ENCODE measurements at places on chromosomes 6 and 20.

DNA sequence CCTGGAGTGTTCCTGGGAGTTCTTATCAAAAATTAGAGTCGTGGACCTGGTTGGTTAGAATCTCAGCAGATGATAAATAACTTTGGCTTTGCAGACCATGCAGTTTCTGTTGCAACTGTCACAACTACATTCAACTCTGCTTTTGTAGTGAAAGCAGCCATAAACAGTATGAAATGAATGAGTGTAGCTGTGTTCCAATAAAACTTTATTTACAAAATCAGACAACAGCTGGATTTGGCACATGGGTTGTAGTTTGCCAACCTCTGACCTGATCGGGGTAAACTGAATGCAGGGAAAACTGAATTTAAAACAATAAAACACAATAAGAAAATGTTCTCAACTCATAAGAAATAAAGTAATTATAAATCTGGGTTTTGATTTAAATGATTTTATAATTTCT is 513.8 kb downstream of the CDKAL1 start:
- H3K36me3 ChIP-seq: no peaks in the 10 kb centered on the region
- H3K4me1 ChIP-seq: peaks cover 35% of the 10 kb centered on the region
- no peak for DNase-seq
- H3K4me3 ChIP-seq: no peak overlapping the region
- H3K27me3 ChIP-seq: peaks cover 4% of the 10 kb centered on the region

DNA sequence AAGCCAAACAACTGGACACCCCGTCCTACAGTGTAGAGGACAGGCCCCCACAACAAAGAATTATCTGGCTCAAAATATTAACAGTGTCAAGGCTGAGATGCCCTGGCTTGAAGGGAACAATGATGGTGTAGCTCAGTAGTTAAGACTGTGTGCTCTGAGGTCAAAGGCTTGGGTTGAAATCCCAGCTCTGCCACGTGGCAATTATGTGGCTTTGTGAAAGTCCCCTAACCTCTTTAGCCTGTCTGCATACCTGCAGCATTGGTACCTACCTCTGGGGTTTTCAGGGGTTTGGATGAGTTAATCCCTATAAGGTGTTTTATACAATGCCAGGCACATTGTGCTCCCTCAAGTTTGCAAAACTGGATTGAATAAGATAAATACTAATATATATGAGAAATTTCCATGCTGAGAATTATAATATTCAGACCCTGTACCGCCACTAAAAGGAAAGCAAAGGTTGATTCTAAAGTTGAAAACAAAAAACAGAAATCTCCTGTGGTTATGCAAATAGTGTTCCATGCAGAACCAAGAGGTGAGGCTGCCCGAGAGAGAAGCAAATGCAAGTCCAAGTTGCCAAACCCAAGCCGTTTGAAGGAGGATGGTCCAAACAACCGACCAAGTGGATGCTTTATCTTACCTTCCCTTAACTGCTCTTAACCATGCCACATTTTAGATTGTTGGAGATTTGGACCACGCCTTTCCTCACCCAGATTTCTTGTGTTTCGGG is 199.8 kb downstream of the NFATC2 start:
- no peak overlapping the region for H3K27ac ChIP-seq
- no peak overlapping the region for H3K4me3 ChIP-seq
- H3K36me3 ChIP-seq: no peaks in the 10 kb centered on the region

DNA sequence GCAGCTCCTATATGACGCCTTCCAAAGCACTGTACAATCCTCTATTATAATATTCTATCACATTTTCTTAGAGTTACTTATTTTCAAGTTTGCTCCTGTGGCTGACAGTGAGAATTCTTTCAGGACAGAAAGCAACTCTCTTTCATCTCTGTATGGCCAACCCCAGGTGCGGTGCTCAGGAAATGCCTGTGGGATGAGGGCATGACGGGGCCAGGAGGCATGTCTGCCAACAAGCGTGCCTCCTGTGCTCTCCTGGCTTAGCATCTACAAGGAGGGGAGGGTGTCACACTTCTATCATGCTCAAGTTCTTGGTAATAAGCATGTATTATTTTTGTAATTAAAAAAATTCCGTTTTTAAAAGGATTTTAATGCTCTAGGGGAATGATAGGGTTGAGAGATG is 11.4 kb downstream of the MRPL14 start:
- H3K4me3 ChIP-seq: no peak overlapping the region
- H3K27me3 ChIP-seq: no peaks in the 10 kb centered on the region
- no peak overlapping the region for H3K27ac ChIP-seq
- peaks cover 34% of the 10 kb centered on the region for H3K4me1 ChIP-seq
- H3K36me3 ChIP-seq: peaks cover 48% of the 10 kb centered on the region

DNA sequence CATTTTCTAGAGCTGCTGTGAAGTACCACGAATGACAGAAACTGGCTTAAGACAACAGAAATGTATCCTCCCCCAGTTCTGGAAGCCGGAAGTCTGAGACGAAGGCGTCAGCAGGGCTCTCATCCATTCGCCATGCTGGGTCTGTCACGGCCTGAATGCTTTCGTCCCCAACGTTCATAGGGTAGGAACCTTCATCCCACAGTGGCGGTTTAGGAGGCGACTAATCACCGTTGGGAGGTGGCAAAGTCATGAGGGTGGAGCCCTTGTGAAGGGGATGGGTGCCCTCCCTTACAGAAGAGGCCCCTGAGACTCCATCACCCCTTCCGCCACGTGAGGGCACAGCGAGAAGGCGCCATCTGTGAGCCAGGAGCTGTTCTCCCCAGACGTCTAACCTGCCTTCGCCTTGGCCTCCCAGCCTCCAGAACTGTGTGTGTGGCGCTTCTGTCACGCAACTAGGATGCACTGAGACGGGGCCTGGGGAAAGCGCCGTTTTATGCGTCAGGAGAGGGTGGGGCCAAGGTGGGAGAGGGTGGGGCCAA is 250.3 kb downstream of the TTLL2 start:
- peaks cover 79% of the 10 kb centered on the region for H3K4me1 ChIP-seq
- H3K4me3 ChIP-seq: no peak overlapping the region
- no peak overlapping the region for H3K27ac ChIP-seq
- H3K36me3 ChIP-seq: no peaks in the 10 kb centered on the region
- H3K27me3 ChIP-seq: peaks cover 12% of the 10 kb centered on the region
- no peak for DNase-seq

GRCh38 chr6:26223650-26224546 is 136.7 kb downstream of the HFE start:
- peaks cover 10% of the 10 kb centered on the region for H3K4me1 ChIP-seq
- H3K4me3 ChIP-seq: no peak overlapping the region

GRCh38 chr20:49318091-49318429 is 40.2 kb upstream of the ZNFX1 start:
- H3K27me3 ChIP-seq: peaks cover 97% of the 10 kb centered on the region
- H3K4me1 ChIP-seq: peaks cover 8% of the 10 kb centered on the region
- H3K36me3 ChIP-seq: no peaks in the 10 kb centered on the region
- H3K4me3 ChIP-seq: peak overlapping the region; percentile 77
- H3K27ac ChIP-seq: no peak overlapping the region

- H3K27ac ChIP-seq: no peak overlapping the region
- H3K27me3 ChIP-seq: no peaks in the 10 kb centered on the region
- H3K4me1 ChIP-seq: no peaks in the 10 kb centered on the region
- DNase-seq: no peak
- H3K36me3 ChIP-seq: no peaks in the 10 kb centered on the region
Measured at GRCh38 chr6:141140905-141141304, 991.8 kb upstream of the GJE1 start.

DNA sequence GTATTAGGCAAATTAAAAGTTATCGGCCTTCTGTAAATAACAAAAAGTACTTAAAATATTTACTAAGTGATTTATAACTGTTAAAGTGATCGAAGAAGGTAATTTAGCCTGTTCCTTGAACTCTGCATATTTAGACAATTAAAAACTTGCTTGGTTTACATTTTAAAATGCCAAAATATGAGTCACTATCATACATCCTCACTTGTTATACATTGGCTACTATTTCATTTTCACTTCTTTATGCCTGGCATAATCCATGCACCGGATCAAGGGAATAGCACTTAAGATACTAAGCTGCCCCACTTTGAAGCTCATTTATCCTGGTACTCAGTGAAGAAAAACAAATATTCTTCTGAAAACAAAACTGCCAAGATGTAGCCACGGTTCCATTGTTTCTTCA is 344.6 kb downstream of the UBE3D start:
- H3K36me3 ChIP-seq: no peaks in the 10 kb centered on the region
- H3K4me1 ChIP-seq: no peaks in the 10 kb centered on the region
- DNase-seq: no peak
- H3K27me3 ChIP-seq: peaks cover 4% of the 10 kb centered on the region

- peaks cover 57% of the 10 kb centered on the region for H3K4me1 ChIP-seq
- H3K27ac ChIP-seq: peak overlapping the region; percentile 98
- peaks cover 3% of the 10 kb centered on the region for H3K27me3 ChIP-seq
Measured at GRCh38 chr6:169722362-169723199, 1.7 kb downstream of the PHF10 start.

DNA sequence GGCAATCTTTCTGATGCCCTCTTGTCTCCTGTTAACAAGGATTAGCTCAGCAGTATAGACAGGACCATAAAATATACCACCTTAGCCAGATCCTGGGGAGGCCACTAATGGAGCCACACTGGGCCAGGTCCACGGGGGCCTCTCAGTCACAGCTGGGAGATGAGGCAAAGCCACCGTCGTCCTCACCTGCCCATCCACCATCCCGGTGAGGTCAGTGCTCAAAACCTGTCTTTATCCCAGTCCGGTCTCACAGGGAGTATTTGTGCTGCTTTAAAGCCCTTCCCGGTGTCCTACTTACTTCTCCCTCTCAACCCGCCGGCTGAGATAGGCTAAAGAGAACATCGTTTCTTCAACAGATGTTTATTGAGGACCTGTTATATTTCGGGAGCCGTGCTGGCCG is 104.3 kb downstream of the EDN3 start:
- DNase-seq: no peak
- peaks cover 26% of the 10 kb centered on the region for H3K27me3 ChIP-seq
- peaks cover 26% of the 10 kb centered on the region for H3K4me1 ChIP-seq
- no peaks in the 10 kb centered on the region for H3K36me3 ChIP-seq
- H3K4me3 ChIP-seq: no peak overlapping the region

DNA sequence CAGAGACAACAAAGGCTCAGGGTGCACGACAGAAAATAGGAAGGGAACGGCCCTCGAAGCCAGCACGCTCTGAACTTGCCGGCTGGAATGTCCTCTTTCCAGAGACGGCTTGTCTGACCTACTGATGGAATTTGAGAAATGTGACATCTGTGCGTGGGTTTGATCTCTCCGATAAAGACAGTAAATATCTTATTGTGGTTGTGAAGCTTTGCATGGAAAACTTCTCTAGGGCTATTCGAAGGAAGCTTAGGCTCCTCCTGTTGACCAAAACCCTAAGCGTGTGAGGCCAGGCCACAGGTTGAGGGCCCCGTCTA is 247.3 kb downstream of the ZNF217 start:
- H3K36me3 ChIP-seq: peaks cover 47% of the 10 kb centered on the region
- no peak for DNase-seq
- no peak overlapping the region for H3K27ac ChIP-seq

GRCh38 chr20:2230726-2231488 is 64.9 kb upstream of the TGM3 start:
- peak overlapping the region; percentile 86 for H3K27ac ChIP-seq
- DNase-seq: no peak
- H3K4me1 ChIP-seq: peaks cover 25% of the 10 kb centered on the region
- no peak overlapping the region for H3K4me3 ChIP-seq
- no peaks in the 10 kb centered on the region for H3K36me3 ChIP-seq
- no peaks in the 10 kb centered on the region for H3K27me3 ChIP-seq

- H3K4me1 ChIP-seq: peaks cover 65% of the 10 kb centered on the region
- H3K36me3 ChIP-seq: peaks cover 11% of the 10 kb centered on the region
- DNase-seq: peak; percentile 60
Measured at GRCh38 chr6:36679043-36679833, 724 bp downstream of the CDKN1A start.

DNA sequence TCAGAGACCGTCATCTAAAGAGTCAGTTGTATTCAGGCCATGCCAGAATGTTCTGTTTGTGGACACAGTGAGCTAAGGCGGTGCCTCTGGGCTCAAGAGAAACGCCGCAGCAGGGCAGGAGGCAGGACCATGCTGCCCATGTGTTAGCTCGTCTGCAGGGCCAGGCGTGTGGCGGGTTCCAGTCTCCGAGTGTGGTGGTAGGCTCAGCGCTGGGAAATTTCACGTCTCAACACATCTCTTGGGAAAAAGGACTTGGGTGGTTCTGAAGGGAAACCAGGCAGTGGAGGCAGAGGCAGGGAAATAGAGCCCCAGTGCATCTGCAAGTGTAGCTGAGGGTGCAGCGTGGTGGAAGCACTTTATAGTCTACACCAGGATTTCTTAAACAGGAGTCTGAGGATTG is 56.9 kb upstream of the TAGAP start:
- peaks cover 47% of the 10 kb centered on the region for H3K4me1 ChIP-seq
- no peak for DNase-seq
- H3K36me3 ChIP-seq: no peaks in the 10 kb centered on the region
- no peak overlapping the region for H3K4me3 ChIP-seq
- H3K27ac ChIP-seq: no peak overlapping the region

DNA sequence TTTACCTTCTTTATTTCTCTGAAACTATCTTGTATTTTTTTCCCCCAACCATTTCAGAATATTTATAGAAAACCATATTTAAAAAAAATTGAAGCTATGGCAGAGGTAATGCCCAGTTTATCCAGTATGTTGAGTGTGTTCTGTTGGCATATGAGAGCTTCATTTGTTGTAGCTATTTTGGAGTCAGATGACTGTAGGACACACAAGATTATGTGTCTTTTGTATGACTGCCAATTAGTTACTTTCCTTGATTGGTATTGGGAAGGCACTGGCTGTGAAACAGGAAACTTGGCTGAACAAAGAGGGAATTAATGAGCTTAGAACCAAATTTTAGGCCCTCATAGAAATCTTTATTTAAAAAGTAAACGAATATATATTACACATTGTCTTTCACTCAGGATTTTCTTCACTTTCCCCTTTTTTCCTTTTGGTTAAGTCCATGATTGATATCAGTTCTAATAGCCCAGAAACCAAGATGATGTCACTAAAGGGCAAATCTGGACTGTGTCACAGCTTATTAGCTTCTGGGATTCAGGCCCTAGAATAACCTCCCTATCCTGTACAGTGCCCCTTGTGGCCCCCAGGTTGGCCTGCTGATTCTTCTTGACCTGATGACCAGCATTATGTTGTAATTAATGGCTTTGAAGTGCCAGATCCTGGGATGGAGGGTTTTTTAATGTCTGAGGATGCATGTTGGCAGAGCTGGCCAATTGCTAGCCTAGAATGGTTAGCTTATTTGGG is 10.1 kb downstream of the CDC5L start:
- H3K4me3 ChIP-seq: no peak overlapping the region
- peaks cover 4% of the 10 kb centered on the region for H3K27me3 ChIP-seq
- no peaks in the 10 kb centered on the region for H3K4me1 ChIP-seq
- H3K36me3 ChIP-seq: peaks cover 66% of the 10 kb centered on the region

DNA sequence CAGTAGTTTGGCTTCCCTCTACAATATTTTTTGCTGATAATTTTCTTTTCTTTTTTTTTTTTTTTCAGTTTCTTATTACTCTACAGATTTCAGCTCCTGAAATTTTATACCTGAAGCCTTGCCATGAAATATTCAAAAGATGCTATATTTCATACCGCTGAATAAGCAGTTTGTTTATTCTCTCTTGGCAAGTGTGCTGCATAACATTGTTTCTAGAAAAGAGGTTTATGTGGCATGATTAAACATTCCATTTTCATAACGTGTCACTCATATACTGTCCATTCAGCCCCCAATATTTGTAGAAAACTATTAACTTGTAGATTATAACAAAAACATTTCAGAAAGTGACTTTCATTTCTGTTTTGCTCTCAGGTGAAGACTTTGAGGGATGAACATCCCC is 174.4 kb upstream of the NOX3 start:
- peaks cover 20% of the 10 kb centered on the region for H3K4me1 ChIP-seq
- no peak overlapping the region for H3K27ac ChIP-seq
